ENCODE measurements at places on chromosomes 6 and 20. TPM values are rescaled to one million over a fixed set of nuclear protein-coding genes. Genes with fewer than 3 reads are reported as not detected.

Gene ADGRF1
- not detected for total RNA-seq

Gene SMAP1
- 13.6 TPM for total RNA-seq

Gene POU5F1
- total RNA-seq: not detected

Gene KCNK16
- not detected for total RNA-seq

Gene PRPH2
- 5.7 TPM for total RNA-seq

Gene MROH8
- total RNA-seq: 1.0 TPM

Gene KCNQ5
- 0.52 TPM for total RNA-seq

Gene EDN3
- 8.4 TPM for total RNA-seq

Gene ZC3H12D
- total RNA-seq: 1.0 TPM

Gene NKAIN2
- total RNA-seq: 3.1 TPM

Gene DDAH2
- 73.1 TPM for total RNA-seq

Gene LRRC1
- 3.7 TPM for total RNA-seq

Gene CRISP3
- not detected for total RNA-seq

Gene RIMS4
- 3.1 TPM for total RNA-seq

Gene LGSN
- total RNA-seq: not detected

Gene SRMS
- total RNA-seq: not detected

Gene MCHR2
- not detected for total RNA-seq

Gene EPPIN
- total RNA-seq: not detected

Gene TBXT
- total RNA-seq: not detected

Gene GSTA5
- not detected for total RNA-seq

Gene MICAL1
- 32.4 TPM for total RNA-seq

Gene METTL24
- 0.52 TPM for total RNA-seq

Gene DACT2
- total RNA-seq: 2.6 TPM

Gene TREM1
- under 0.01 TPM for total RNA-seq

Gene RIN2
- total RNA-seq: 27.1 TPM

Gene LRRN4
- under 0.01 TPM for total RNA-seq

Gene CRIP3
- total RNA-seq: 2.1 TPM

Gene SYNJ2
- 8.4 TPM for total RNA-seq
